AG04450 (cell line): ENCODE measurements at places on chromosomes 6 and 20.

DNA sequence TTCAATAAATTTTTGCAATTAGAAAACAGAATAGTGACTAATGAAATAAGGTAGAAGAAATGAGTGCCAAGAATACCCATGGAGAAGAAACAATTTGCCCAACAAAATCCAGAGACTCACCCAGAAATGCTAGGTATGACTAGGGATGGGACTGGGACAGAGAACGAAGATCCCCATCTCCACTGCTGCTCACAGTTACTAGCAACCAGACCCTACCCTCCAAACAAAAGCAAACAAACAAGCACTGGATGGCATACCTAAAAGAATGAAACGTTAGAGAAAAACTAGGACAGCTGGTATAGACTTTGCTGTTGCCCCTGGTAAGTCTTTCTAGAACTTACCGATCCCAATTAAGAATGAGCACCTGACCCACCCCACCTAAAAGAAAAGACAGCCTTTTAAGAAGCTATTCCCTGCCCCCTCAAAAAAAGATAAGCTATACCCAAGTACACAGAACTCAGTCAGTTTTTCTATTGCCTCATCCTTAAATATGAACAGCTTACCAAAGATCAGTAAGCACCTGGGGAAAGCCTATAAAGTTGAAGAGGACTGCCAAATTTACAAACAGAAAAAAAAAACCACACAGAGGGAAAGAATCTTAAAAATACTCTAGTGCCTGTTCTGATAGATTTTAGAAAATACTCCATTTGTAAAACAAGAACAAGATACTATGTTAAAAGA is 31.7 kb downstream of the REPS1 start:
- DNase-seq: no peak

DNA sequence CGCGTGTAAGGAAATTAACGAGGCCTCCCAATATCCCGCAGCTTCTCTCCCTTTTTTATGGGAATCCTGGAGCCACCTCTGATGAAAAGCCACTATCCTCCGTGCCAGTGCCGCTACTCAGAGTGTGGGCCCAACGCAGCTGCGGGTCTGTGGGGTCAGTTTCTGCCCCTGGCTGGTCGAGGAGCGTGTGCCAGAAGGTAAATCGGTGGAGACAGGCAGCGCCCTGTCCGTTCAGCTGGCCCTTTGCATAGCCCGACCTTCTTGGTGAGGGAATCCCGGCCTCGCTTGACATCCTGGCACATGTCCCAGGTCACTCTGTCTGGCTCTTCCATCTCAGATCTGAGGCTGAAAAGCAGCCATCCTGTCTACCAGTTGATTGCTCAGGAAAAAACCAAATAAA is 4.6 kb downstream of the THBS2 start:
- no peak for DNase-seq

GRCh38 chr6:113277111-113277510 is 580.0 kb upstream of the MARCKS start:
- no peak for DNase-seq

DNA sequence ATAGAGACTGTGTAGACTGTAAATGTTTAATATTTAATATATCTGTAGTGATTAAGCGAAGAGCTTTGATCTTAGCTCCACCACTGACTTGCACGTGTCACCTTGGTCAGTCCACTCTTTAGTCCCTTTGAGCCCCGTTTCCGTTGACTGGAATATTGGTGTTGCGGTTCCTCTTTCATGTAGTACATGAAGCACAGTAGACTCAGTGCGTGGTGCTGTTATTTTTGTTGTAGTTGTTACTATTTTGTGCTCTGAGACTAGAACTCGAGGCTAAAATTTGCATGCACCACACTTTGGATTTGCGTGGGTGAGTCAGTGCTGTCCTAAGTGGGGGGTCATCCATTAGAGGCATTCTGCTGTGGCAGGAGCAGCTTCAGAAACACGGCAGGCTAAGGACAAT is 291.4 kb downstream of the QKI start:
- no peak for DNase-seq

- DNase-seq: no peak
These were observed 97.7 kb downstream of the SLC16A10 start for GRCh38 chr6:111184827-111185532.

DNA sequence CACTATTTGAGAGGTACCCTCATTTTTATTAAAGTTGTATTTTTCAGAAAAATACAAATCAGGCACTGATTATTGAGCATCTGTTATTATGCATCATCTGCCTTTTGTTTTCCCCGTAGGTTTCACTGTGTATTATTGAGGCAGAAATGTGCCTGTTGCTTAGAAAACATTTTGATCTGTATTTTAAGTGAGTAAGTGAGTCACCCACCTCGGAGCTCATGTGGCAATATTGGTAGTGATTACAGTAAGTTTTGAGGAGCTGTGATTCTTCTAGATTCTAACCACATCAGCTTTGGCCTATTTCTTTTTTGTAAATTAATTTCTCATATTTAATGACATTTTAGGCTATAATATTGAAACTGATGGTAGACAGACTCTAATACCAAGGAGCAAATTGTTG is 59.6 kb upstream of the LAMP5 start:
- no peak for DNase-seq

DNA sequence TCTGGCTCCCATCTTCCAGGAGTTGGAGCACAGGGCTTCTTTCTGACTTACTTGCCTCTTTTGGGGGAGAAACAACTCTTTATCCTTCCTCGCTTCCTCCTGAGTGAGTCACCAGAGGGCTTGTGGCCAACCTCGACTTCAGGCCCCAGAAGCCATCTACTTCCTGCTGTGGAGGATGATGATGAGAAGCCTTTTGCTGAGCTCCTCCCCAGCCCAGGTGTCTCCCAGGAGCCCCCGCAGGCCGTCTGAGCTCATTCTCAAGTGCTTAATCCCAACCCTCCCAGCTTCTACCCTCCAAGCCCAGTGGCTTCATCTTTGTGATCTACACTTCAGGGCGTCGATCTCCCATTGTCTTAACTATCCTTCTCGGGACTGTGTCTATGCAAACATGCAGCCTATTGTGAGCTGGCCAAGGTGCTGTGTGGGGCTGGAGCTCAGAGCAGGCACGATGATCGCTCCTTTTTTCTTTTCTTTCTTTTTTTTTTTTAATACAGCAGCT is 27.9 kb downstream of the SDCBP2 start:
- no peak for DNase-seq

GRCh38 chr20:37800618-37801017 is 102.3 kb upstream of the VSTM2L start:
- no peak for DNase-seq

DNA sequence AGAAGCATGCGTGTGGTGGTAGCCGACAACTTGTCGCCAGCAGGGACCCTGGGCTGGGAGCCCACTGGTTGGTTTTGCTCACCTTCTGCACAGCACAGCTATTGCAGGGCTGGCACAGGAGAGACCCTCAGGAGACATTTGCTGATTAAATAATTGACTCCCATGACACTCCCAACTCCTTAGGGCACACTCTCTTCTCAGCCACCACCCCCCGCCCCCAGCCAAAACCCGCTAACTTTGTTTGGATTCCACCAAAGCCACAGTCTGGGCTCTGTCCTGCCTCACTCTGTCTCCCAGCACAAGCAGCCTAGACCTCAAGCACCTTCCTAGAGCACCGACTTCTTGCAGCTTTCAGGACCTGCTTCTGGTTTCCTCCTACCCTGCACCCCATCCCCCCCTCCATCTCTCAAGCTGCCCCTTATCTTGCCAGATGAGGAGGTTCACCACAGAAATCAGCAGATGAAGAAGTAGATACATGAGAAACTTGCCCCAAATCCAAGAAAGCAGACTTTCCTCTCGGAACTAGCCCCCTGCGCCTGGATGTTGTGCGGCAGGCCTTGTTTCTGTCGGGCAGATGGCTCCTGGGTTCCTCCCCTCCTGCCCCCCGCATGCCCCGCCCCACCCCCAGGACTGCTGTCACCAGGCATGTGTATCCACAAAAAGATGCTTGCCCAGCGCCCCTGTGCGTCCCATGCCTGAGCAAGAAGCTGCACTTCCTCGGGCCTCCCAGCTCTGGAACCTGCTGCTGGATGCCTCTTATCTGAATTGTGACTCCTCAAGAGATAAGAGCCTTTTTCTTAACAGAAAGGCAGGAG is 35.0 kb upstream of the CD93 start:
- no peak for DNase-seq

DNA sequence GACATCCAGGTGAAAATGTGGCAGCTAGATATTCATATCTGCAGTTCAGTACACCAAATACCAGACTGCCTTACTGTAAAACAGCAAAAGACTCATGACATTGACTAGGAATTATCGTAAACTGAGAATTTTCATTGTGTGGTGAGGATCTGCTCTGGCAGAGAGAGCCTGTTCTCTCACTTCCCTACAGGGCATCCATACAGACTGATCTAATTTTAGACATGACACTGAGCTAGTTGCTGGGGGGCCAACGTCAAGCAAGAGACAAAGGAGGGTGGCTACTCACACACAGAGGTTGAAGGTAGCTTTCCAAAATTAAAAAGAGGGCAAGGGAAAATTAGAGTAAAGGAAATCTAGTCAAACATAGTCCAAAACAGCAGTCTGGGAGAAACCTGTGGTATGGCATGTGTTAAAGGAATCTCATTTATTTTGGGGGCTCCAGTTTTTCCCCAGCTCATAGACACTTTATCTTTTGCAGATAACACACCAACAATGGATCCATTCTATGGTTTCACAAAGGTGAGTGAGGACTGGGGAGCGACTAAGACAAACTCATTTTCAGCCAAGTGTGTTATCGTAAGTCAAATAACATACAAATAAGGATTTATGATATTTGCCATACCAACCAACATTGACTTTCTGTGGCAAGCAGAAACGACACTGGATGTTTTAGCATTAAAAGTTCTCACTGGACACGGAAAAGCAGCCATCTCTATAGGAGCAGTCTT is 36.6 kb upstream of the NHSL1 start:
- no peak for DNase-seq

DNA sequence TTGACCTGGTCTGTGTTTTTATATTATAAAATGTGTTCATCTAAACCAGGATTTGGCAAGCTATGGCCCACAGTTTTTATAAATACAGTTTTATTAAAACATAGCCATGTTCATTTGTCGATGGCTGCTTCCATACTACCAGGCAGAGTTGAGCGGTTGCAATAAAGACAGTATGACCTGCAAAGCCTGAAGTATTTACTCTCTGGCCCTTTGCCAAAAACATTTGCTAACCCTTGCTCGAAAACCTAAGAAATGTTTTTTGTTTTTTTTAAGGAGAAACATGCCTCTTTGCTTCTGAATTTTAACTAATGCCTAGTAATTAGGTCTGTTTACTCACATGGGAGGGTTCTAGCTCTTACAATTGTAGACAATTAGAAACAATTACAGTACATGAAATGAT is 67.4 kb upstream of the SMIM28 start:
- DNase-seq: no peak

- no peak for DNase-seq
These were observed 34.4 kb upstream of the FNDC1 start for GRCh38 chr6:159134701-159135364.

- DNase-seq: no peak
These were observed 167.9 kb upstream of the SYNCRIP start for GRCh38 chr6:85810558-85810957.

- no peak for DNase-seq
These were observed 26.1 kb upstream of the ENPP1 start for GRCh38 chr6:131781687-131782086.

DNA sequence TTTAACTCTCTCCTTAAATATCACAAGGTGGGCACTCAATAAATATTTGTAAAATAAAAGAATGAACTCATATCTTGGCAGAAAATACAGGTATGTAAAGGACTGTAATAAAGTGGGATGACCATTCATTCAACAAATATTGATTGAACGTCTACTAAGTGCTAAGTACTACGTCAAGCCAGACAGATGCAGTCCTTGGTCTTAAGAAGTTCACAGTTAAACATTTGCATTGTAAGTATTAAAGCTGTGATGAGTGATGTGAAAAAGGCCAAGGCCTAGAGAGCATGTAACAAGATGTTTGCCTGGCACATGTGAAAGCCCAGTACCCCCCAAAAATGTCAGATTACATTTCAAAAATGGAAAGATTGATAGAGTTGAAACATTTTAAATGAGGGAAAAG is 130.1 kb upstream of the TMEM170B start:
- DNase-seq: no peak

GRCh38 chr6:38714239-38715015 is 684 bp upstream of the DNAH8 start:
- no peak for DNase-seq

DNA sequence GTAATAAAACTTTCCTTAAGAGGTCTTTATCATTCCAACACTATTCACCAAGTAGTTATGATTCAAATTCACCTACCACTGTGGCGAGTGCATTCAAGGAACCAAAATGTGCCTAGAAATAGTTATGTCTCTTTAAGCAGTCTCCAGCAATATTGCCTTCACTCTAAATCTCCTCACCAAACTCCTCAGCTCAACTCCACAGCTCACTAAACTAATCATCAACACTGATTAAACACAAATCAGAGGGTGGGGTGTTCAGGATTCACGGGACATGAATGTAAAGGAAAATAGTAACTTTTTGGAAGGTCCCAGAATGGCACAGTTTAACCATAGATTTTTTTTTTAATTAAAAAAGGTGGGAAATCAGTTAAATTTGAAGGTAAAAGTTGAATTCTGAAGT is 70.5 kb upstream of the THEMIS start:
- no peak for DNase-seq

- DNase-seq: no peak
These were observed 16.5 kb downstream of the PEDS1 start for GRCh38 chr20:50136822-50137599.

DNA sequence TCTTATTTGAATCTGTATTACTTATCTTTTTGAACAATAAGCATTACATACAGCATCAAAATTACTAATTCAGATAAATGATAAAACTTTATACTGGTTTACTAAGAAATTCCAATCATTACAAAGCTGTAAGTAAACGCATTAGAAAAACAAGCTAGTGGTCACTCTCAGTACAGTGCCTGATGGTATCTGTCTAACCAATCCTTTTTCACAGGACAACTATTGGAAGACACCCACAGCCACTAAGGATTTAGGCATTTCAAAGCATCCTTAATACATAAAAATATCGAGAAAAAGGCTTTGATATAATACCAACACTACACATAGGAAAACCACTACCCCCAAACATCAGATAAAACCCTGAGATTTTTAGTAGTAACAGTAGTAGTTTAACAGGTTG is 2.6 kb downstream of the CD164 start:
- no peak for DNase-seq

DNA sequence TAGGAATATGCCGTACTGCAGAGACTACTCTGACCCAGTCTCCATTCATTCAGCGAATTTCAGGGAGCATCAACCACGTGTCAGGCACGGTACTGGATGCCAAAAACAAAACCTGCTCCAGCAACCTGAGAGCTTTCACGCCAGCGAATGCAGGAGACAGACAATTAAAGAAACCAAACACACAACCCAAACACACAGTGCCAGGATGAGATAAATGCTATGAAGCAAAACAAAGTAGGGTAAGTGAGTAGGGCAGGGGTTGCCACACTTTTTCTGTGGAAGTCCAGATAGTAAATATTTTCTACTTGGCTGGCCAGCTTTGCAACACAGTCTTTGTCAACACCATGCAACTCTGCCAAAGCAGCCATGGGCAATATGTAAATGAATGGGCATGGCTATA is 10.0 kb downstream of the MOCS1 start:
- no peak for DNase-seq

DNA sequence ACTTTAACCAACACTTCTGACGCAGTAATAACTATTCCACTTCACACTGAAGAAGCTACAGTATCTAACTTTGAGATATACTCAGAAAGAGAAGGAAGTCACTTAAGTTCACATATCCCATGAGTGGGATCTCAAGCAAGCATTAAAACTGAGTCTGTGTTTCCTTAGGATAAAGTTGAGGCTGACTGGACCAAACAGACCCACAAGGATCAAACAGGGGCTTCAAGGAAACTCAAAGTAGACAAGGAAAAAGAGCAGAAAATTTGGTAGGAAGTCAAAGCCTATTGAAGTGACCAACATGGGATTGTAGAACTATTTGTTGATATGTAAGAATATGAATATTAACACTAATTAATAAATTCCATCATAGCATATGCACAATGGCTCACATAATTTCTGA is 294.9 kb downstream of the ADGB start:
- DNase-seq: no peak
